A172 (cell line): ENCODE measurements at places on chromosomes 12 and 14. TPM values are rescaled to one million over a fixed set of nuclear protein-coding genes. Genes with fewer than 3 reads are reported as not detected.

GRCh38 chr12:96196781-96197180 lies 2.6 kb downstream of the ELK3 start:
- peak; percentile 49 for DNase-seq

GRCh38 chr12:103442822-103443221 lies 52.9 kb downstream of the C12orf42 start:
- DNase-seq: no peak

DNA sequence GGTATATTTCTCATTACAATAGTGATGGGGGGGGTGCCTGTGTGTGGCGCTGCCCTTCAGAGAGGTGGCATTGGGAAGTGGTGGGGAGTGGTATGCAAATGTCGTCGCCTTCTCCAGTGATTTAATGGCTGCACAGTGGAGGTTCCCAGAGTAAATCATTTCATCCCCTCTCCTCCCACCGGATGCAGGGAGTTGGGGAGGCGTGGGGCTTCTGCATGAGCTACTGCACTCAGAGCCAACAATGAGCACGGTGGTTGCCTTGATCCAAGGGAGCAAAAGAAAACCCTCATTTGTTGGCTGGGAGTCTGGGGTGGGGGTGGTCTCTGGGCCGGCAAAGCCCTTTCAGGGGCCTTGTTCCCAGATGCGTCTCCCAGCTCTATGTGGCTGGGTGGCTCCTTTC lies 124.3 kb downstream of the AACS start:
- DNase-seq: no peak

GRCh38 chr14:74864198-74864597 lies 11.7 kb downstream of the PROX2 start:
- no peak for DNase-seq

DNA sequence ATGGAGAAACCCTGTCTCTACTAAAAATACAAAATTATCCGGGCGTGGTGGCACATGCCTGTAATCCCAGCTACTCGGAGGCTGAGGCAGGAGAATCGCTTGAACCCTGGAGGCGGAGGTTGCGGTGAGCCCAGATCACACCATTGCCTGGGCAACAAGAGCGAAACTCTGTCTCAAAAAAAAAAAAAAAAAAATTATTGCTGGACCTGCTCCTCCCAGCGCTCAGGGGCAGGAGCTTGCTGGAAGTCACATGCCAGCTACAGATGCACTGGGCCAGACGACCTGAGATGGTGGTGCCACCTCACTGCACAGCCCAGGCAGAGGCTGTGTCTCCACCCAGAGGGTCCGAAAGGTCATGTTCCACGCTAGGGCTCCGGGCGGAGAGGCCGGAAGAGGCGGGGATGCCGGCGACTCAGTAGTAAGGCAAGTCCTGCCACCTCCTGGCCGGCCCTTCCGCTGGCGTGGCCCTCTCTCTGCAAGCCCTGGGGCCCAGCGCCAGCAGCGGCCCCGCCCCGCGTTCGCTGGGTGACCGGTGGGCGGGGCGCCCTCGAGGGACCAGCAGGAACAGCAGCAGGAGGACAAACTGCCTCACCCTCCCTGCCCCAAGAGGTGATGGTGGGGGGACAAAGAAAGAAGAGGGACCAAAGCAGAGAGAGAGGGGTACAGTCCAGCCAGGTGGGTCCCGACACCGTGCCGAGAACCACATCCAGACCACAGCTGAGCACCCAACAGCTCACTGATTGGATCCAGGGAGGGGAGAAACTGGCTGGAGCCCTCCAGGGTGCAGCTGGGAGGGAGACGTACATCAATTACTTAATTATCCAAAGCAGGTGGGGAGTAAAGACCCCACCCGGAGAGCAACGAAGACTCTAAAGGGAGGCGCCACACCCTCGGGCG lies 3.6 kb upstream of the RHOF start:
- peak; percentile 94 for DNase-seq

Gene AMN
- 0.03 TPM in 1 of 2 replicates, not detected in the other for total RNA-seq

DNA sequence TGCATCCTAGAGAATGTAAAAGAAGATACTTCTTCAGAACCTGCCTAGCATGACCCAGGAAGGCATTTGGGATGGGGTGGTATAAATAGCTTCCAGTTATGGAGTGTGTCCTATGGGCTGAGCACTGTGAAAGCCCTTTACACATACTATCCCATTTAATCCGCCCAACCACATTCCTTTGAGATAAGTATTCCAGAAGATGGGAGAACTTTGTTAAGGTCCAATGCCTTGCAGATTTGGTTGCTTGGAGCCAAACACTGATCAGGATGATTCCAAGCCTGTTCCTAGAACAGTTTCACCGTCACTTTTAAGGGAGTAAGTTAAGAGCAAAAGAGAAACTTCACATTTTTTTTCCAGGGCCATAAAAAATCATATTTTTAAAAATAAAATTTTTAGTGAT lies 82.5 kb upstream of the CLMN start:
- DNase-seq: no peak

DNA sequence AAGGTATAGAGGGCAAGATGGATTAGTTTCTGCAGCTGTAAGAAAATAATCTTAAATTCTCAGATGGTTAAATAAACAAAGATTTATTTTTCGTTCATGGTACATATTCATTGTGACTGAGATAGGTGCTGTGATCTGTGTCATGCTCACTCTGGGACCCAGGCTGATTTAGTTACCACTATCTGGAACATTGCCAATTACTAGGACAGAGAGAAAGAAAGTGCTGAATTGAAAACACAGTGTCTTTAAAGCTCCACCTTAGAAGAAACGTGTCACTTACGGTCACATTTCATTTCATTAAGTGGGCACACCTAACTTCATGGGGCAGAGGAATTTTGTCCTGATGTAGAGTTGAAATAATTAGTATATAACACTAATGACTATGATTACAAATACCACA lies 430.0 kb downstream of the CCDC91 start:
- DNase-seq: no peak

DNA sequence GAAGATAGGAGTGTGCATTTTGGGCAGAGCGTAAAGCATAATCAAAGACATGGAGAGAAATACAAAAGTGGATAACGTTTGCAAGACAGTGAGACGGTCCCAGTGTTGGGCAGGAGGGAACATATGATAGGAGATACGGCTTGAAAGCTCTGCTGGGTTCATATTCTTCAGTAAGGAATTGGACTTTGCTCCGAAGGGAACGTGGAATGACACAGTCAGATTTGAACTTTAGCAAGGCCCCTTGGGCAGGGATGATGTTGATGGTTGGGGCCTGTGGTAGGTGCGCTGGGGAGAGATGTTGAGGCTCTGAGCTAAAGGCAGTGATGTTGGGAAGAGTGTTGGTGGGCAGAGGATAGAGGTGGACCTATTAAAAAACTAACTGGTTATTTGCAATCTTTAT lies 143.5 kb upstream of the TBX3 start:
- no peak for DNase-seq

- peak; percentile 10 for DNase-seq
These were observed 1.1 kb upstream of the USP15 start for GRCh38 chr12:62258941-62259630.
